Iris pigment epithelial cell (primary cell): ENCODE measurements at places on chromosomes 7 and 10.

DNA sequence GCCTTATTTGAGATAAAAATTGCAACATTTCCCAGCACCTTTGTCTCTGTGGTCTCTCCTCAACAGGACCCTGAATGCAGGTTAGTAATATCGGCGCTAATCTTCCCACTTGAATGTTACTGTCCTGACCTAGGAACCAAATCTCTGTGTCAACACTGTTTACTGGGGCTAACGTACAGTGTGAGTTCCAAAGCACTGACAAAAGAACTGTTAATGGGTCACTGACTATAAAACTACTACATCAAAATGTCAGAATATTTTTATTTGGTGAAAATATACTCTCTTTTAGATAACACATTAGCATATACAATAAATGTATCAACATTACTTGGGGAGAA is 33.3 kb downstream of the CACUL1 start:
- no peak for DNase-seq

DNA sequence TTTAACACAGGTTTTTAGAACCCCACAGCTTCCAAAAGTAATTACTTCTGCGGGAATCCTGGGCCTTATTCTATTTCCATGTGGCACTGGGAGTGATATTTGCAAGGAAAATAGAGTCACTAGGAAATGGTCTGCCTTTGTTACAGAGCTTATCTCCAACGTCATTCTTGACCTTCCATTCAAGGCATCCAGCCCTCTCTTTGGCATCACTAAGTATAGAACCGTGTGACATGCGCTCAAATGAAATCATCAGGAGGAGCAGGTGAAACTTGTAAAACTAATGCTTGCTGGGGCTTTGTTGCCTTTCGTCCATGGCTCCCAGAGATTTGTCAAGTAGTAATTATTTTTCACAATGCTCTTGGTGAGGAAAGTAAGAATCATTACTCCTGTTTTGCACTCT is 73.4 kb downstream of the PAPSS2 start:
- DNase-seq = no peak

GRCh38 chr10:120012566-120012965 is 120.0 kb downstream of the SEC23IP start:
- DNase-seq = peak; percentile 45

DNA sequence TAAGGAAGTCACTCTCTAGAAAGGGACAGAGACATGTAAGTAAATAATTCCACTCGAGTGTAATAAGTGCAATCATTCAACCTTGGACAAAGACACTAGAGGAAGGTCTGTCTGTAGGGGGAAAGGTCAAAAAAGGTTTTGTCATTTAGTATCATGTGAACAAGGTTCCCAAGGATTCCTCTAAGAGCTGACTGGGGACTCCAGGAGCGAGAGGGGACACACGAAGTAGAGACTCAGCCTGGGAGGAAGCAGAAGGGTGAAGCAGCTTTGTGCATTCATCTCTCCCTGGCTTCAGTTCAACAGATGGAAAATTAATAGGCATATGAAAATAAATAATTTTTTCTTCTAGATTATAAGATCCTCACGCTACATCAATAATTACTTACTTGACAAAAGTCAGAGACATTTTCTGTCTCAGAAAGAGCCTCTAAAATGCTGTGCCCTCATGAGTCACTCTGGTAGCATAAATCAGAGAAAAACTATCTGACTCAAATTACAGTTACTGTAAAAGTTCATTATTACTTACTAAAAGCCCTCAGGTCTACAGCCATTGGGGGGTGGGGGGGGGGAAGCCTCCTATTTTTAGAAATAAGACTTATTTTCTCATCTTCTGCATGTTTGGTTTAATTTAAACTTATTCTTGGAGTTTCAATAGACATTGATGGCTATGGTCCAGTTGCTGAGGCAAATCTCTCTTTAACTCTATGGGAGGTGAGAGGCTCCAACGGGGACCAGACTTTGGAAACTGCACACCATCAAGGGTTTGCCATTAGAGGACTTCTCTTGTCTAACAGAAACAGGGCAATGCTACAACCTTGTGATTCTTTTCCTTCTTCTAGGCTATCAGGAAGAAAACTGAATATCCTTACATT is 275.1 kb upstream of the KLF14 start:
- peak; percentile 52 for DNase-seq

GRCh38 chr10:42999385-43000020 is 77.4 kb upstream of the RET start:
- no peak for DNase-seq

DNA sequence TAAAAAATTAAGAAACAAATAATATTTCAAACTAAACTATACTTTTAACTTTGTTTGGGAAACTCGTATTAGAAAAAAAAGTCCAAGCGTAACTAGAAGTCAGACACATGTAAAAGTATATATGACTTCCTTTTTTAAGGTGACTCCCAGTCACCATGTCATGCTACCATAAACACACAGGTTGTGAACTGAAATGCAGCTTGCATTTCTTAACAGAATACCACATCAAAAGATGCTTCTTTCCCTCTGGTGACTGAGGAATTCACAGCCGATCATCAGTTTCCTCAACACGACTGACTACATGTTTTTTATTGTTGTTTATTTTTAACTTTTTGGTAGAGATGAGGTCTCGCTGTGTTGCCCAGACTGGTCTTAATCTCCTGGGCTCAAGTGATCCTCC is 445.0 kb downstream of the PARD3 start:
- no peak for DNase-seq
